ENCODE measurements at places on chromosomes 2 and 18.
A peak's percentile ranks its signal among the peaks of the same experiment; 100 is the strongest.

- DNase-seq = no peak
These were observed 134.5 kb upstream of the CAB39 start for GRCh38 chr2:230578106-230578505.

- no peak for DNase-seq
These were observed 44.7 kb downstream of the MGAT4A start for GRCh38 chr2:98685930-98686887.

- peak; percentile 17 for DNase-seq
These were observed 8.4 kb downstream of the MYOM1 start for GRCh38 chr18:3211236-3211992.

DNA sequence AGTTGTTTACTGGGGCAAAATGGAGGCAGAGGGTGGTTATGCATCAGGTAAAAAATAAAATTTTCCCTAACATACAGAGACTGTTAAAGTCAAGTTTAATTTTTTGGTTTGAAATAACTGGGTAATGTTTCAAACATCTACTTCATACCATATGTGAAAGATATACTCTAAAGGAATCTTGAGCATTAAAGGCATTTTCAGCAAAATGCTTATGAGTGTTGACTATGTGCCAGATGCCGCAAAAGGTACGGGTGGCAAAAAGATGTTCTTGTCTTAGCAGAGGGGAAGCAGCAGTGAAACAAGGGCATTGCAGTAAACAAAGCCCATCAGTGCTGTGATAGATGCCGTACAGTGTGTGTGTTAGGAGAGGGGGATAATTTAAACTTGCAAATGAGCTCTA, 263.1 kb upstream of the ID2 start:
- DNase-seq = no peak

DNA sequence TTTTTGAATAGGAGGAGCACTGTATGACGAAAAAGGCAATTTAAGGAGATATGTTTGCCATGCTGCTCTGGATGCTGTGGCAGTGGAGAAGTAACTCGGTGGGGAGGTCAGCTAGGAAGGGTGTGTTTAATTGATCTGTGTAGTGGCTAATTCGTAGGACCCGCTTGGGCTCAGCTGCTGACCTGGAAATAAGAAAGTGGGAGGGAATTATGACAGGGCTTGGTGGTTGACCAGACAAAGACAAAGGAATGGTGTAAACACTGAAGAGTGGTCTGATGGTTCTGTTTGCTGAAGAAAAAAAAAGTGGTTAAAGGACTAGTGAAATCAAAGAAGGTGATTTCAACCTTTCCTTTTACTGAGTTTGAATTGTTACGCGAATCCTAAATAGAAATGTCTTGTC, 146.0 kb downstream of the MAP4K4 start:
- no peak for DNase-seq

- no peak for DNase-seq
These were observed 54.2 kb downstream of the ACTR2 start for GRCh38 chr2:65281627-65282351.

DNA sequence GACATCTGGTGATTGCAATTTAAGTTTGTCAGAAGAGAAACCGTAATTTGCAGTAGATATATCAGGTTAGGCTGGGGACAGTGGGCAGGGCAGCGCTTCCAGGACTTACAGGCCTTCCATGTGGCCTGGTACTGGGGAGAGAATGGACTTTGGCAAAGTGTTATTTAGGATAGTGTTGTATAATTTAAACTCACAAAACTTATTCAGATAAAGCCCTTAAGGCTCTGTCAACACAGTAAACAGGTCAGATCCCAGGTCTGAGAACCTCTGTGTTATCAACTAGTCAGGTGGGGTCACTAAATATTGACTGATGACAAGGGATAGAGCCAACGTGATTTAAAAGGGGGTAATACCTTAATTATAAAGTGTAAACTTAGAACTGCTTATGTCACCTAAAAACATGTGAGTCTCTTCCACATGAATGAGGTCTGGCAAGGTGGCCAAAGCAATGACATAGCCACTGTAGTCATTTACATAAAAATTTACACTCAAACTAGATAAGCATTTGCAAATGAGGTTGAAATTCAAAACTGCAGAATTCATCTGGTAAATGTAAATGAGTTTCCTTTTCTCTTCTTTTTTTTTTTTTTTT, 80.2 kb upstream of the DNMT3A start:
- no peak for DNase-seq

DNA sequence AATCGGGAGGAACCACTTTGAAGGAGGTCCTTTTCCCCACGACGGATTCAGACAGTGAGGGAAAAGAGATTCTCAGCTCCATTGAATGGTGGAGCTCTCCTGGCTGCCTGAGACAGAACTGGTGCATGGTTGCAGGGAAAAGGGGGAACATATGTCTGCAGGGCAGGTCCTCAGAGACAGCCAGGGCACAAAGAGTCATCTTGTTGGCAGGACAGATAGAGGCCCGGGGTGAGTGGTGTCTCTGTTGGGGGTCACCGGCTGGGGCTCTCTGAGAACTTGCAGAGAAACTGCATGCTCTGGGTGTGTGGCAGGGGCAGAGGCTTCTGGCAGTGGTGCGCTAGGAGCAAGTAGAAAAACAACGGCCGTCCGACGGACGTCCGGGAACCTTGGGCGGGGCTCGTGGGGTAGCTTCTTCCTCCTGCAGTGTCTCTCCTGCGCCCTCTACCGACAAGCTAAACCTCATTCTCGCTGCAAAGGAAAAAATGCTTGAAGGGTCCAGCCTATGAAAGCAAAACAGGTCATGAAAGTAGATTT, 94.3 kb downstream of the CDCA7 start:
- DNase-seq = peak; percentile 85

DNA sequence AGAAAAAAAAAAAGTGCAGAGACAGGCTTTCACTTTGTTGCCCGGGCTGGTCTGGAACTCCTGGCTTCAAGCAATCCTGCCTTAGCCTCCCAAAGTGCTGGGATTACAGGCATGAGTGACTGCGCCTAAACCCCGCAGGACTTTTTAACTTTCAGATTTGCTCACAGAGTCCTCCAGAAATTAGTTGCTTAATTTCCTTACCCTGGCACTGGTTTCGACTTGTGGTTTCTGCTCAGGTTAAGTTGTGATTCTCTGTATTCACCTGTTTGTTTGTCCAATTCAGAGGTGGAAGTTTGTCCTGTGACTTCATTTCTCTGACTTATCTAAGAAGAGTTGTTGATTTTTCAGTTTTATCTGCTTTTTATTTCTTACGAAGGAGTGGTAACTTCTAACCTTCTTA, 238.1 kb downstream of the TMEM182 start:
- DNase-seq = no peak

DNA sequence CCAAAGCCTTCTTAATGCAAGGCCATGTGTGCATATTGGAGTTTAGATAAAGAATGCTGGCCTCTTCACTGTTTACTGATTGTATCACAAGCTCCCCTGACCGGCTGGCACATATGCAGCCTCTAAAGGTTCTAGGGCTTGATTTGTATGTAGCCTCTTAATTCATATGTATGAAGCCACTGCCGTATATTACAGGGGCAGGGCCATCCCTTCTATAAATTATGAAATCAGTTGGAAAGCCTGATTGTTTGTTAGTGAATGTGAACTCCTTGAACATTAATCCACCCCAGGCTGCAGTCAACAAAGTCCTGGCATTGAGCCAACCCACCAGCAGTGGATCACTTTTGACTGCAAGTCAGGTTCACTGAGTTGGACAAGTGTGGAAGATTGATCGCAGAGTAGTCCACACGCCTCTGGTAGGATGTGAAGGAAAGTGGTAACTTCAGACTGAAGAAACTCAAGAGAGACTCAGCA, 61.6 kb upstream of the PARD3B start:
- peak; percentile 37 for DNase-seq

DNA sequence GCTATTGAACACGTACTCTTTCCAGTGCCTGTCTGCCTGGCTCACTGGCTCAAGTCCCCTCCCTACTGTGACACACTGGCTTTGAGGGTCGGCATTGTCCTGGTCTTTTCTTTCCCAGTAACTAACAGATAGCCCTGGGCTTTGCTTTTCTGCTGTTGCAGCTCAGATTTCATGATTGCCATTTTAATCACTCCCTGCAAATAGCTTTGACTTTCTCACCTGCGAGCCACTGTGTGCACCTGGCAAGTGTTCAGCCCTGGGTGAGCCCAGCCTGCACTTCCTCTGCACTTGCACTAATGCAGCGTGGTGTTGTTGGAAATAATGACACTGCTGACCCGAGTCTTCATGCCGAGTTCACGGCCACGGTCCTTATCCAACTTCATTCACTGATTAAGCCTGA, 52.9 kb downstream of the DCDC2C start:
- peak; percentile 53 for DNase-seq

DNA sequence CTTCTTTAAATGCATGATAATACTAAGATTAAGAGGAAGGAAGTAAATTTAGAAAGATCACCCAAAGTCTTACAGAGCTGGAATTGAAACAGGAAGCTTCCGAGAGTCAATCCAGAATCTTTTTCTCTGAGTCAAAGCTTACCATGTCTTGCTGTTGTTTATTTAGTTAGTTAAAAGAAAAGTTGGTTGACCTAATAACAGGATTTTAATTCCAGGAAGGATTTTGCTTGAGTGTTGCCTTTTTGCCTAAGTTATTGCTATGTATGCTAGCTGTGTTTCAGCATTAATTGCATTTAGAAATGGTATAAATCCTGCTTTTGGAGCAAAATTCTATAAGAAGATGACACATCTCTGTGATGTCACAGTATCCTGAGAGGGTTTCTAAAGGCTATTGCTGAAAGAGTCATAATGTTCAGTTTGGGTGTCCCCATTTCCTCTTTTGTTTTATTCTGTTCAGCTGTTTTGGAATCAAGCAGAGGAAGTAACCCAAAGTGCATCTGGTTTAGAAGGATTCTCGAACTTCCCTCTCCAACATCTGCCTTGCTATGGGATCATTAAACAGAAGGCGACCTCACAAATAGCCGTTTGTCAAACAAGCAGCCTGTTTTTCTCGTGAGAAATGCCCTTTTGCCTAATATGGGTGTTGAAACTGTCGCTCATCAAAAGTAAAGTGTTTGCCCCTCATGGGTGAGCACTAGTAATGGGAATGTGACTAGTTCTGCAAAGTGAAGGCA, 271.5 kb upstream of the MMADHC start:
- no peak for DNase-seq

- DNase-seq = no peak
These were observed 70.6 kb downstream of the SH3YL1 start for GRCh38 chr2:193141-193671.

DNA sequence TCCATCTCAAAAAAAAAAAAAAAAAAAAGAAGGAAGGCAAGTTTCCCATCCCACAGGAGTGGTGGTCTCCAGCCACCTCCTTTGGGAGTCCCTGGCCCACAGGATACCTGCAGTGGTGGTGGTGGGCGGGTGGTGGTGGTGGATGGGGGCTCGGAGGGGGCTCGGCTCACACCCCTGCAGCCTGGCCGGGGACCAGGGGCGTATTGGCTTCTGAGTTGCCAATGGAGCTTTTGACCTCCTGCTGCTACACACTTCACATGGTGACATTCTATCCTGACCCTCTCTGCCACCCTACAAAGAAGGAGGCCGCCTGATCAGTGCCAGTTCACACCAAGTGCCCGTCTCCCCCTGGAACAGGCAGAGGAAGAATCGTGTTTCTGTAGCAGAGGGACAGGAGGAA, 119.6 kb downstream of the NFATC1 start:
- no peak for DNase-seq

DNA sequence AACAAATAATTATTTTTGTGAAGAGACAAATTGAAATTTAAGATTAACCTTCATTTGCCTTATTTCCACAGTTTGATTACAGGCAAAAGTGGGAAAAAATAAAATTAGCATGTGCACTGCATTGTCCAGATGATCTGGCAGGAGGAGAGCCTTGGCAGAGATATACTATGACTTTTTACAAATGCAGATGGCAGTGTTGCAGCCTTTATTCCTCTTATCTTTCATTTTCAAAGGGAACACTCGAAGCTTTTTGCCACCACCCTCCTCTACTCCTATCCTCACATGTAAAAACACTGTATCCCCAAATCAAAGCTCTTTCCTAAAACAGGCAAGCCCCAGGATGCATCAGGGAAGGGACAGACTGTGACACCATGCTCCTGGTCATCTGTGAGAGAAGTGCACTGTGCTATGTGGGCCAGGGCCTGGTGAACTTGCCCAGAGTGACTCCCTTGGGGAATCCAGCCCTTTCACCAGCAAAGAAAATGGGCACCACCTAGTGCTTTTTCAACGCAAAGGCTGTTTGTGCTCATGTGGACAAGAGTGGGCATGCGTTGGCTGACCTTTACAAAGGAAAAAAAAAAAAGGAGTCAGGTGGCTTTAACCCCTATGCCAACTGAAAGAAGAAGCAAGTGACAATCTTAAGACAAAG, 74.7 kb upstream of the ETAA1 start:
- DNase-seq = peak; percentile 61

- DNase-seq = no peak
These were observed 2.2 kb downstream of the ITM2C start for GRCh38 chr2:230866756-230867523.

- DNase-seq = no peak
These were observed 47.5 kb downstream of the VSNL1 start for GRCh38 chr2:17588031-17588430.

DNA sequence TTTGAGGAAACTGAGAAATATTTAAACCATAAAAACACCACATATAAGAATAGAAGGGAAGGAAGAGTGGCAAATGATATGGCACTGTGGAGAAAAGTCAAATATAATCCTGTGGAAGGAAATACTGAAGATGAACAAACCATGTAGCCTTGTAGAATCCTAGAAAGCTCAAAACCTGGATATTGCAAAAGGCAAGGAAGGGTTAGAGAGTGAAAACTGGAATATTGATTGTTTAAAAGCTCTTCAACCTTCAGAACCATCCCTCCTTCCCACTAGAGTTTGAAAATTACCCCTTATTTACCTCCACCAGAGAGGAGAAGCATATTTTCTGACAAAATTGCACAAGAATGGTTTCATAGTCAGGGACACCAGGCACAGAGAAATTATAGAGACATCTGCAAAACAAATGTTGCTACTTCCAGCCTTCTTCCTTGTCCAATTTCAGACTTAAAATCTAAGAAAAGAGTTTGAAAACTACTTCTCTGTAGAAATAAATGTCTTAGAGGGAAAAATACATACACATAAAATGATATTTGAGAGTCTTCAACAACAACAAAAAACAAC, 48.0 kb downstream of the ANTXR1 start:
- DNase-seq = no peak

DNA sequence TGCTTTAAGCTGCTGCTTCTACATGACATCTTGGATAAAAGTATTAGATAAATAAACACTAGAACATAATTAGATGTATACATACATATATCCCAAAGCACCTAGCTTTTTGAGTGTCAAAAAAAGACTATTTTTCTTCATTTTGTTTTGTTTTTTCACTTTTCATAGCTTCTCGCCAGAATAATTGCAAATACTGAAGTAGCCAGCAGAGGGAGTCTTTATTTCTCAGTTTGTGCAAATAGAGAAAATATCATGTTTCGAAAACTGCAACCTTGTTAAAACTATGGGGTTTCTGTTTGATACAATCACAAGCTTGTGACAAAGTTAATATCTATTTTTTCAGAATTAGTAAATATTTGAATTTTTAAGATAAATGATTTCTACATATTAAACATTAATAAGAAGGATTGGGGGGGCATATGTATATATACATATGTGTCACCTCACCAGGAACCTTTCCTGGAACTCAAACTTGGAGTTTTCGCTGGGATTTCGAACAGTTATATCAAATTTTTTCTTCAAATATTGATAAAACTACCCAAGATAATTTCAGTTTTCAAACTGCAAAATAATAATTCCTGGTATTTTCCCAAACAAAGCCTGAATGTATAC, 61.0 kb downstream of the GRB14 start:
- peak; percentile 3 for DNase-seq

GRCh38 chr2:95272299-95272751, 1.9 kb upstream of the PROM2 start:
- no peak for DNase-seq

All from NCI-H774 (cell line).